ENCODE measurements at places on chromosomes 6 and 20.
A peak's percentile ranks its signal among the peaks of the same experiment; 100 is the strongest.

DNA sequence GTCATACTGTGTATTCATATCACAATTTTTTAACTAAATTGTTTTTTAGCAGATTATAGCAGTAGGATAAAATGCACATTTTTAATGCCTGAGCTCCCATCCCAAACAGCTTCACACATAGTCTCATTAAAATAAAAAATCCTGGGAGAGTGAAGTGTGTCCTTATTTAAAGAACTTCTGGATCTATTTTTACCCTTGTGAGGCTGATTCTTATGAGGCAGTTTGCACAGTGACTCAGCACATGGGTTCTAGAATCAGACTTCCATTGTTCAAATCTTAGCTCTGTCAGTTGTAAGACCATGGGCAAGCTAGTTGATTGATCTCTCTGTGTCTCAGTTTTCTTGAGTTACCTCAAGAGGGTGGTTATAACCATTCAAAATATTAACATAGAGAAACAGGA is 72.3 kb downstream of the MACROD2 start:
- DNase-seq, result no peak

GRCh38 chr6:135209803-135210202 is 28.7 kb downstream of the MYB start:
- no peak for DNase-seq

DNA sequence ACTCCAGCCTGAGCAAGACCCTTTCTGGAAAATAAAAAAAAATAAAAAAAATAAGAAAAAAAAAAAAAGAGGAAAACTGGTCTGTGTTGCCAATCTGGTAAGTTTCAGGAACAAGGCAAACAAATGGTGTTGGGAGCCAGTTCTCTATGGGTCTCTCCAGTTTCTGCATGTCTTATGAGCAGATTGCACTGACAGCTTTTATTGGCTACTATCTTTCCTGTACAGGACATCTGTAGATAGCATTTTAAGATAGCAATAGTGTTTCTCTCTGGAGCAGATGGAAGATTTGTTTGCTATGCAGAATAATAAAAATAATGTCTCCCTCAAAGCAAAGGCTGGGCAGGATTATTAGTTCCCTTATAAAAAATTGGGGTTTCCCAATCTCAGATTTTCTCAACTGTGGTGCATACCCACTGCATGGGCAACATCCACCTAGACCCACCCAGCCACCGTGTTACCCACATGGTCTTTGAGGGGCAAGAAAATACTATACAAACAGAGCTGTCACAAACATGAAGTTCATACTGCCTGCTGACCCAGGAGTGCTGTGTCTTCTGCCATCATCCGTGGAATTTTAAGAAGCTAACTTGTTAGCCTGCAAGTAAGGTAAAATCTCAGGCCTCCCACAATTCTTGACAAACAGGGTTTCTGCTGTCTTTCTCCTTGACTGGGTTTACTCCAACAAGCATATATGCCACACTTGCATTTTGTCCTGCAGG is 9.5 kb downstream of the GMDS start:
- peak; percentile 28 for DNase-seq

DNA sequence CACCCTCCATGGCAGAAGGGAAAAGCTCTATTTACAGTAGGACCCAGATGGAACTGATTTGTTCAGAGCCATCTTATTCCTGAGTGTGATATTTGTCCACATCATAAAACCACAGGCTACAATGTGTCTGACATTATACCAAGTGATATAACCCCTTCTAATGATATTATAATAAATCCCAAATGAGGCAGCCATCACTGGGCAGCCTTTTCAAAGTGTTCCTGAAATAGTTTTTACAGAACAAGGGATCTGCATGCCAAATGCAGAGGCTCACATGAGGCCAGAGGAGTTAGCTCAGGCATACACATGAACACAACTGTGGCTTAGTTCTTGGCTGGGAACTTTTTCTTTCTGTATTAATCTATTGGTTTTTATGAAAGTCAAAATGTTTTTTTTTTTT is 207.7 kb downstream of the MAFB start:
- DNase-seq, result no peak

DNA sequence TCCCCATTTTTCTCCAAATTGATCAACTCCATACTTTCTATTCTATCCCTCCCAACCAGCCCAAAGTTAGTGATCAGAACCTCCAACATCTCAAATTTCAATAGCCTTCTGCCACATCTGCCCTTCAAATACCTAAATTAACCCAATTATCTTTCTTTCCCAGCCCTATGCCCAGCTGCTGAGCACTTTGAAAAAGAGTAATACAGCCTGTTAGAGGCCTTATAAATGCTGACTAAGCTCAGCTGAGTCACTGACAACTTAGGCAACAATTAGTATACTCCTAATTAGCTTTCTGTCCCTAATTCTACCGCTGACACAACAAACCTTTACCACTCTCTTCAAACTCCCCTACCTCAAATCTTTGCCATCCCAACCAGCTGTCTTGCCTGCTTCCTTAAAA is 23.5 kb downstream of the RUNX2 start:
- no peak for DNase-seq

DNA sequence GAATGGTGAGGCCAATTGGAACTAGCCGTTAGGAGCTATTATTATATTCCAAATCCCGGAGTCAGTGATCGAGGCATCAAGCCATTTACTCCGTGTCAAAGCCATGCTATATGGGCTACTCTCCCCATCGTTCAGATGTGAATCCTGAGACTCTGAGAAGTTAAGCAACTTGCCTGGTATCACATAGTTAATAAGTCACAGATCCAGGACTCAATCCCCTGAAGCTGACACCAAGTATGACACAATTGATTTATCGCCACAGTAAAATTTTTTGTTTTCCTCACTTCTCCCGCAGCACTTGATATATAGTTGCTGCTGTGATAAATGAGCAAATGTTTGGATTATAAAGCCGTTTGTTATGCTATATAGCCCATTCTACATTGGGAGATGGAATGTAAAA is 50.8 kb upstream of the TSHZ2 start:
- no peak for DNase-seq

GRCh38 chr20:50418890-50419642 is 91.1 kb upstream of the PTPN1 start:
- no peak for DNase-seq

GRCh38 chr6:139657119-139657518 is 282.7 kb upstream of the CITED2 start:
- DNase-seq, result no peak

- no peak for DNase-seq
Observed at GRCh38 chr20:23103284-23104018, 17.3 kb upstream of the CD93 start.

GRCh38 chr20:10747019-10747418 is 73.2 kb upstream of the JAG1 start:
- DNase-seq, result no peak

GRCh38 chr20:32465092-32465900 is 107.2 kb downstream of the ASXL1 start:
- no peak for DNase-seq

DNA sequence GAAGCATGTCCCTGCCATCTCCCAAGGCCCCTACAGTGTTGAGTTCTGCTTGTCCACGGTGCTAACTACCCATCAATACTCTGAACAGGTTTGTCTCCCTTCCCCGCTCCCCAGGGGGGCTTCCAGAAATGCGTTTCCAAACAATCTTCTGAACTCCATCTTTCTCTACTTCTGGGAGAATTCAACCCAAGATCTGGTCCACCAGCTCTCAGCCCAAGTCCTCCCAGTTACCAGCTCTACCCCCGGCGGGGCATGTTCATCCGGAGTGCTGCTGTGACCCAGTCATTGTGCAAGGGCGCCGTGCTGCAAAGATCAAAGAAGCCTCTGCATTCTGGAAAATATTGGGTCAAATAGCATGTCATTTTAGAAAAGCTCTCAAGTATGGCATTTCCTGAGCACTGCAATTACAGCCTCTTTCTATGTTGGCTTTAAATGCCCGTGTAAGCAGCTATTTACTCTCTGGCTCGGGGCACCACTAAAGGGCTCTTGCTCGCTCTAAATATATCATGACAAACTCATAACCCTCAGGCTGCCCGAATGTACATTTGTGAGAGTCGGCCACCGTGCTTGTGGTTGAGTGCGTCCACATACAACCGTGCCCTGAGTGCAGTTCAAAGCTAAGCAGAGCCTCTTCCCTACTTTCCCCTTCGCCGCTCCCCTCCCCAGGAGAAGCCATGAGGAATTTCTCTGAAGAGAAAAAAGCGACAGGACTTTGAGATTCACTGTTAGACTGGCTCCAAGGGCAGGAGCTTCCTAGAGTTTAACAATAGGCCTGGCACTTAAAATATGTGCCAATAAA is 71.6 kb downstream of the BANF2 start:
- DNase-seq, result no peak

GRCh38 chr6:30554404-30554803 is 1.9 kb downstream of the GNL1 start:
- DNase-seq, result no peak

- DNase-seq, result no peak
Observed at GRCh38 chr20:58407201-58407873, 18.3 kb downstream of the VAPB start.

GRCh38 chr6:23089981-23090380 is 520.6 kb downstream of the HDGFL1 start:
- no peak for DNase-seq

DNA sequence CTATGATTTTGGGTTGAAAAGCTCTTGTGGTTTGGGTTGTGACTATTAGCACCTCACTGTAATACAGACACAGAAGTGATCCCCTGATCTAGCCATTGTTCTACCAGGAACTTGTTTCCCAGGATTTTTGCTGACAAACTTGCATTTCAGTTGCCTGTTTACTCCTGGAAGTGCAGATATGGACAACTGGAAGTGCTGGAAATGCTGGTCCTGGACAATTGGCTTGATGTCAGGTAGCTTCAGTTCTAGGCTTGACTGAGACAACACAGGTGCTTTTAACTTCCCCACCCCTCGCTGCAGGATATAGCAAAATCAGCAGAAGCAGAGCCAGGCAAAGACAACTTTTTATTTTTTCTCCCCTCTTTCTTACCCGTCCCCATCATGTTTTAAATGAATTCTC is 27.1 kb upstream of the FBXO30 start:
- DNase-seq, result no peak

GRCh38 chr6:45609141-45609638 is 231.5 kb upstream of the SUPT3H start:
- no peak for DNase-seq

GRCh38 chr6:134720353-134721059 is 229.4 kb downstream of the ALDH8A1 start:
- no peak for DNase-seq

- DNase-seq, result no peak
Observed at GRCh38 chr6:18432180-18432579, 45.0 kb downstream of the RNF144B start.

DNA sequence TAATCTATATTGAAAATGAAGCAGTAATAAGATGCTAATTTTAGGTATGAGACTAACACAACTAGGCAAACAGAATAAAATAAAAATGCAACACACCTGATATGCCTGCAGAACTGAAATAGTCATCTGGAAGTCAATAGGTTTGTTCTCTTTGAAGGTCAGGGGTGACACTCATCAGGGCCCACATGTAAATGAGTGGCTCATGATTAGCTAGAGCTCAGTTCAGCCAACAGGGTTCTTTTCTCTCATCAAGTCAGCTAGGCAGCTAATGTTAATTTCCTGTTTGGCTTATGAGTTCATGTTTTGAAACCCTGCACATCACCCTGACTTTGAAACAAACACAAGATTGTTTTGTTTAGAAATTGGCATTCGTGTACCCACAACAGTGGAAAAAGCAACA is 23.8 kb downstream of the SMLR1 start:
- no peak for DNase-seq

Measured in NCI-H446 treated with DMSO at 0.1 percent for 48 hours (cell line).